Neural progenitor cell (in vitro differentiated cells): ENCODE measurements at places on chromosomes 4 and X. TPM values are rescaled to one million over a fixed set of nuclear protein-coding genes. Genes with fewer than 3 reads are reported as not detected.

DMD gene
- total RNA-seq = 27.1 and 30.6 TPM in 2 replicates

ANKRD17 gene
- total RNA-seq = 61.9 and 67.3 TPM in 2 replicates

HPF1 gene
- total RNA-seq = 90.1 and 131 TPM in 2 replicates

HPGD gene
- total RNA-seq = not detected in 2 replicates

EDNRA gene
- 2.9 and 3.4 TPM in 2 replicates for total RNA-seq

CTAG2 gene
- not detected in 2 replicates for total RNA-seq

CPE gene
- total RNA-seq = 43.6 and 47.4 TPM in 2 replicates

DCLK2 gene
- total RNA-seq = 7.9 and 11.7 TPM in 2 replicates

PAK3 gene
- 8.3 and 12.5 TPM in 2 replicates for total RNA-seq

UGT2B17 gene
- total RNA-seq = not detected in 2 replicates

KLF8 gene
- total RNA-seq = 14.8 and 15.4 TPM in 2 replicates

FOXR2 gene
- not detected in 2 replicates for total RNA-seq

ADH7 gene
- total RNA-seq = not detected in 2 replicates

KLHL15 gene
- total RNA-seq = 31.3 and 46.9 TPM in 2 replicates

TCEAL6 gene
- total RNA-seq = not detected in 2 replicates

PCDH18 gene
- total RNA-seq = 162 and 220 TPM in 2 replicates

TMSB15A gene
- 561 and 1,054 TPM in 2 replicates for total RNA-seq

PDE5A gene
- 20.4 and 32.4 TPM in 2 replicates for total RNA-seq

FATE1 gene
- total RNA-seq = not detected in 2 replicates

MGARP gene
- total RNA-seq = 2.5 and 5.1 TPM in 2 replicates

PRSS12 gene
- total RNA-seq = 1.6 and 1.9 TPM in 2 replicates

MAP3K15 gene
- 1.1 and 2.0 TPM in 2 replicates for total RNA-seq

FANCB gene
- total RNA-seq = 17.7 and 24.5 TPM in 2 replicates

ATP8A1 gene
- 27.6 and 46.1 TPM in 2 replicates for total RNA-seq

SPANXC gene
- not detected in 2 replicates for total RNA-seq

CDX4 gene
- total RNA-seq = 0.92 TPM in 1 of 2 replicates, not detected in the other

TEC gene
- 0.22 TPM in 1 of 2 replicates, not detected in the other for total RNA-seq

DDX60 gene
- 3.3 and 7.8 TPM in 2 replicates for total RNA-seq

IQCM gene
- total RNA-seq = 0.26 TPM in 1 of 2 replicates, not detected in the other

SPACA5 gene
- total RNA-seq = 9.6 TPM in 1 of 2 replicates, not detected in the other

SMIM10L2A gene
- 1.9 and 5.9 TPM in 2 replicates for total RNA-seq

CXCL9 gene
- not detected in 2 replicates for total RNA-seq

RXFP1 gene
- total RNA-seq = not detected in 2 replicates

PDZD4 gene
- total RNA-seq = 1.9 and 5.2 TPM in 2 replicates

TRIM61 gene
- total RNA-seq = not detected in 2 replicates

ESX1 gene
- total RNA-seq = not detected in 2 replicates

L1CAM gene
- 0.49 and 1.7 TPM in 2 replicates for total RNA-seq

FABP2 gene
- not detected in 2 replicates for total RNA-seq

AADAT gene
- 20.0 and 24.2 TPM in 2 replicates for total RNA-seq

ATP1B4 gene
- not detected in 2 replicates for total RNA-seq

SPANXD gene
- not detected in 2 replicates for total RNA-seq

NUDT10 gene
- total RNA-seq = 23.9 and 31.3 TPM in 2 replicates

SYTL4 gene
- total RNA-seq = 0.22 and 0.39 TPM in 2 replicates

RELL1 gene
- total RNA-seq = 12.1 and 17.5 TPM in 2 replicates

ANAPC10 gene
- 34.9 and 48.4 TPM in 2 replicates for total RNA-seq

SPON2 gene
- 2.1 and 9.0 TPM in 2 replicates for total RNA-seq

ZMAT1 gene
- total RNA-seq = 3.1 and 5.7 TPM in 2 replicates

GRIA3 gene
- 4.6 and 7.7 TPM in 2 replicates for total RNA-seq

SRPX gene
- 3.2 and 4.8 TPM in 2 replicates for total RNA-seq

SYP gene
- 0.07 and 0.62 TPM in 2 replicates for total RNA-seq

DACH2 gene
- total RNA-seq = 0.11 and 0.25 TPM in 2 replicates

EDA2R gene
- 8.0 and 8.8 TPM in 2 replicates for total RNA-seq

ZFP92 gene
- total RNA-seq = 0.22 TPM in 1 of 2 replicates, not detected in the other

UGT2B15 gene
- total RNA-seq = not detected in 2 replicates

DAPP1 gene
- not detected in 2 replicates for total RNA-seq

TMEM131L gene
- total RNA-seq = 13.7 and 14.8 TPM in 2 replicates
